ENCODE measurements at places on chromosomes 2 and 18.

GRCh38 chr2:55949613-55950012, 26.0 kb upstream of the EFEMP1 start:
- DNase-seq: no peak

DNA sequence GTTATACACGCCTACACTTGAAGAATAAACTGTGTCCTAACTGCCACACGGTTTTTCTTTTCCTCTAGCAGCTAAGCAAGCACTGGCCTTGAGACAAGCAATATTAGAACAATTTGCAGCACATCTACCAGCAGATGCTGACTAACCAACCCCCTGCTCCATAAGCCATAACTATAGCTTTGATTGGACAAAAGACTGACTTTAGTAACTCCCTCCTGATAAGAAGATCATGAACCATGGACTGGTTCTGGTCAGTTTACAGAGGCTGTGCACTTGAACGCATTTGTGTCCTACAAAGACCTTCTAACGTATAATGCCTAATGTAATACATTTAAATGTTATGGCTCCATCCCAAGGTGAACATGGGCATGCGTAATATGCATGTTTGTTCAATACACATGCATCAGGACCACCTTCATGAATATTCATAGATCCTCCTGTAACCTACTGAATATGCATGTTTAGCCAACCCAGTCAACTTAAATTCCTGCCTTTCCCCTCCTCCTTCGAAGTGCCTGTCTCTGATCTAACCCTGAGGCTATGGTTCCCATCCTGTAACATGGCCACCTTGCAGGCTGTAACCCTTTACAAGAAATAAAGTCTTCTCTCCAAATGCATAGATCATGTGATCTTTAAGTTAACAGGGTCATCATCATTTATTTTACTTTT, 26.5 kb downstream of the SLC4A5 start:
- no peak for DNase-seq

DNA sequence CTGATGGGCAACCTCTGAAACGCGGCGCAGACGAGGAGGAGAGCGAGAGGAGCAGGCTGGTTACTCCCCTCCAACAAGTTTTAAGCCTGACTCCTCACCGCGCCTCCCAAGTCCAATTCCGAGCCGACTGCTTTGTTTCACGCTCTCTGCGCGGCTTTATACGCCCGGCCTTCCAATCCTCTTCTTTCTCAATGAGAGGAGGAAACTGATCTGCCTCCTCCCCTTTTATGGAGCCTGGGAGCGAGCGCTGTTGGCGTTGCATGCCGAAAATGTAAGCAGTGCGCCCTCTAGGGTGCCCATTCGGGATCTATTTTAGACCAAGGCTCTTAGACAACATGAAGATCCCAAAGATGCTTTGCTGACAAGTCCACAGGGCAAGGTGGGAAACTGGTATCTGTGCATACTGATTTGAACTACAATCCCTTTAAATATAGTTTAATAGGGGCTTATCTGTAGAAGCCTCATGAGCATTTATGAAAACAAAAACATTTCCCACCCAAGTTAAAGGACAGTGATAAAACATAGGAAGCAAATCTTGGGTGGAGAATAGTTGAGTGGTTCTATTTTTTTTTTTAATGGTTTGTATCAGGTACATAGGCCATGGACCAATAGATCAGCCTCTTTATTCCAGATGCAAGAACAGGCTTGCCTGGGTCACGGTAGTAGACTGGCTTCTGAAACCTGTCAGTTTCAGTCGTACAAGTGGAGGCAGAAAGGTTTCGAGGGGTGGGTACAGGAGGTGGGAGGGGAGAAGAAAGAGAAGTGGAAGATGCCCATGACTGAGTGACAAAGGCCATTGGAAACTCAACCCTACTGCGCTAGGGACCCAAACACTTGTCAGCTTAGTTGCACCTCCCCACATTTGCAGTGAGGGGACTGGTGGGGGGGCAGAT, at the start of gene RND3:
Gene RND3, minus strand, starts transcription at position 131 of the 893 bp plus-strand sequence. CDS start 250 bp downstream, outside the sequence.
- DNase-seq: peak; percentile 98

DNA sequence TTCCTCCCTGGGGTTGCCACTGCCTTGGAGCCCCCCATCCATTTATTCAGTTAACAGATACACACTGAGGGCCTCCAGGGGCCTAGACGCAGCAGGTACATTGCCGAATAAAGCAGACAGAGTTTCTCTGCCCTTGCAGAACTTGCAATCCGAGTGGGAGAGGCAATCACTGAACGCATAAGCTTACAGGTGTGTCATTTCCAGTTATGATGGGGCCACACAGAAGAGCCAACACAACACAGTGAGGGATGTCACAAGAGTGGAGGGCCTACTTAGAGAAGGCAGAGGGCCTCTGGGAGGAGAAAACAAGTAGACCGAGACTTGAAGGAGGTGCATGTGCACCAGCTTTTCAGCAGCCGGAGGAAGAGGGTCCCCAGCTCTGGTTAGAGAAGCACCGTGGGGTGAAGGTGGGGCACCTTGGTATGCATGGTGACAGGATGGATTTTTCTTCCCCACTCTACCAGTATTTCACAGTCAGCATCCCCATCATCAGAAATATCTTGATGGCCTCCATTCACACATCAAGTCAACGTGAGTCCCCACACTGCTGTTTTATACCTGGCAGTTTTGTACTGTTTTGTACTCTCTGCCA, 150.9 kb downstream of the SMAD7 start:
- no peak for DNase-seq

DNA sequence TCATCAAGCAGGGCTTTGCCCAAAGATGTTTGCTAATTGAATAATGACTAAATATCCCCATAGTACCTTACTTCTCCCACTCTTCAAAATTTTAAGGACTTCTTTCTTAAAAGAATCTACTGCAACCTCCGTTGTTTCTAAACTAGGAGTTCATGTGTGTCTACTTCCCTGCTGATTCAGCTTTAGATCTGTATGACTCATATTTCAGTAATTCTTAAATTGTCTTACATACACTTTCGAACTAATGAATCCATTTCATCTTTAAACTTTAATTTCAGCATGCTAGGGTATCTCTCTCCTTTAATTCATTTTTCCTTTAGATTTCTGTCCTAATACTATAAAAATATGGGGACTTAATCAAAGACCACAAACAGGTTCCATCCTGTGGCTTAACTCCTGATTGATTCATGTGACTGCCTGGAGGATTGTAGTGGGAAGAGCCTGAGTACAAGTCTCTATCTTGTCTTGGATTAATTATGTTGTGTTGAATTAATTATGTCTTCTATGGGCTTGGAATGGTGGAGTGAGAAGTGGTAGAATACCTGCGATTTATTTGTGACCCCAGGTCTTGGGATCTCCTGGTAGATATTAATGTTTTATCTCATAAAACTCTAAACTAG, 24.9 kb upstream of the COL5A2 start:
- no peak for DNase-seq

GRCh38 chr18:67969458-67969857, 452.9 kb upstream of the DSEL start:
- no peak for DNase-seq

DNA sequence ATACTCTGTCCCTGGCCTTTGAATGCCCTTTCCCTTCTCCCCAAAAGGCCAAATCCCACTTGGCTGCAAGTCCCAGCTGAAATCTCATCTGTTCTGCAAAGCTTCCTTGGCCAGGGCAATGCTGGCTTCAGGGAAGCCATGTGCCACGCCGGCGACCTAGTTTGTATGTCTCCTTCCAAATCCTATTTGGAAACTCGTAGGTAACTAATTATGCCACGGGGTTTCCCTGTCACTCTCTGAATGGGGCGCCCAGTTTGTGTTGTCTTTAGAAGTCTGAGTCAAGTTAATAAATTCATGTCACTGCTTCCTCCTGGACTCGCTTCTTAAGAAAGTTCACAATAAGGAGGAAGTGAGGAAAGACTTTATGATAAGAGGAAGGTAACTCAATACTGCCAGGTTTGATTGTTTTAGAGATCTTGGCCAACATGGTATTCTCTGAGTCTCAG, 19.1 kb downstream of the FHL2 start:
- no peak for DNase-seq

GRCh38 chr2:75480971-75481836, 79.5 kb downstream of the EVA1A start:
- peak; percentile 3 for DNase-seq

GRCh38 chr2:215900203-215900611, 113.1 kb downstream of the MREG start:
- no peak for DNase-seq

Data from NCI-H2171 (cell line).